Coronary artery (tissue), 2 donors: ENCODE measurements at places on chromosomes 7 and 10.

DNA sequence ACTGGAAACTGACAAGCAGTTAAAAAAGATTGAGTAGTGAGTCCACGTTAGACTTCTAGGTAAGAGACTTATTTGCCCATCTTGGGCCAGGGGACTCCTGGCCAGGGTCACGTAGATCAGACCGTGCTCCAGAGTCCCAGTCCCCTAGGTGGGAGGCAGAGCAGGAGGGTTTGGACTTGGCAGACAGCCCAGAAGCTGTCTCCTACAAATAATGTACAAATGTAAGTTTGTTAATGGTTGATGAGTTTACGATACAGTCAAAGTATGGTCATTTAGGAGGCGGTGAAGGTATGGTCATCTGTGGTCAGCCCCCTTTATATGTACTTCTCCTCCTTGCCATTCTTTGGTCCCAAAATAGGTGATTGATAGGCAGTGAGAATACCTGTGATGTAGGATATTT is 28.2 kb downstream of the INPP5F start:
- DNase-seq = no peak

- DNase-seq = peak; percentile 43
These were observed 89.0 kb upstream of the PPP2R2D start for GRCh38 chr10:131811630-131812403.

- DNase-seq = no peak
These were observed 935 bp upstream of the ZNF736 start for GRCh38 chr7:64312826-64313225.

DNA sequence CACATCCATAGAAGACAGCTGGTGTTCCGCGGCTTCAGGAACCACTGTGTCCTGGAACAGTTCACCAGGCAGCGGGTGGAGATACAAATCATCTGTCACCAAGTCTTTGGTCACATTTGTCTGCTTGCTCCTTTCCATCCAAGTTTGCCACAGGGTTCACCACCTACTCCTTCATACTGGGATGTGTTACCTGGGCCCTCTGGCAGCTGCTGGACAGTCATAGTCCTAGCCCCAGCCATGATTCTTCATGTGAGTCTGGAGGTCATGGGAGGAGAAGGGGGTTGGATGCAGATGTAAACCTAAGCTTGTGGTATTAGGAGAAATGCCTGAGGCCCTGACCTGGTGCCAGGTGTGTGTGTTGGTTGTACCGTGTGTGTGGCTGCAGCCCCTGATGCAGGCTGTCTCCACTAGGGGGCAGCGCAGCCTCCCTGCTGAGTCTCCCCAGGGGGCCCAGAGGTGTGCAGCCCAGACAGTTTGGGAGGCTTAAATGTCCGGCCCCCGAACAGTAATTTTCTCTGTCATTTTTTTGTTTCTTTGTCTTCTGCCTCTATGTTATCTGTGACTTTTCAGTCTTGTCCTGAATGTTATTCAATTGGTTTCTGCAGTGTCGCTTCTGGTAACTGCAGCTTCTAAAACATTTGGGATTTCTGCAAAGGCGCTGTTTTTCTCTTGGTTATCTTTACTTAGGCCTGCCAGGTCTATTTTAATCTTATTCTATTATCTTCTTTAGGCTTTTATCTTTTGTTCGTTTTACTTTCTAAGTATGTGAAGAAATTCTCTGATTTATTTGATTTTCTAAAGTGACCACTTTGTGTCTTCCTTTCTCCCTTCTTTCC is 14.8 kb downstream of the NPS start:
- DNase-seq = no peak

DNA sequence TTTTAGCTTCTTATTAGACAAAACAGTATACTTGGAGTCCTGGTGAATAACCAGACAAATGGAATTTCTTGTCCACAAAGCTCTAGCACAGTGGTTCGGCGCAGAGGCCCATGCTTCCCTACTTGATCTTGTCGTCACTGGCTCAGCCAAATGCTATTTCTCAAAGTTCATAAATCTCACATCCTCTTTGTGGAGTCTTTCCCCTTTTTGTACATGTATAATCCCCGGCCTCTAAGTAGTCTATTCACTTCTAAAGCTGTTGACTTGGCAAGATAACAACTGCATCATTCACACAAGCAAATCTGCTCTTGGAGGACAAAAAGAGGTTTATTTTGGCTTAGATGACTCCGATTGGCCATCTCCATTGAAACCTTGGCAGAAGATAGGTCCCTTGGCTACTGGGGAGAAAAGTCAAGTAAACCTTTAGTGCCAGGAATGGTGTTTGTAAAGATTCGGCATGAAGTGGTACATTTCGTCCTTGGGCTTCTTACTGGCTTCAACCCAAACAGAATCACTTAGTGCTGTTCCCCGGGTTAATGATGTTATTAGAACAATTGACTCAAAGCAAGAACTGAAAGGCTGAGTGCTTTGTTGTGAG is 5.1 kb upstream of the AKR1E2 start:
- DNase-seq = peak; percentile 67

DNA sequence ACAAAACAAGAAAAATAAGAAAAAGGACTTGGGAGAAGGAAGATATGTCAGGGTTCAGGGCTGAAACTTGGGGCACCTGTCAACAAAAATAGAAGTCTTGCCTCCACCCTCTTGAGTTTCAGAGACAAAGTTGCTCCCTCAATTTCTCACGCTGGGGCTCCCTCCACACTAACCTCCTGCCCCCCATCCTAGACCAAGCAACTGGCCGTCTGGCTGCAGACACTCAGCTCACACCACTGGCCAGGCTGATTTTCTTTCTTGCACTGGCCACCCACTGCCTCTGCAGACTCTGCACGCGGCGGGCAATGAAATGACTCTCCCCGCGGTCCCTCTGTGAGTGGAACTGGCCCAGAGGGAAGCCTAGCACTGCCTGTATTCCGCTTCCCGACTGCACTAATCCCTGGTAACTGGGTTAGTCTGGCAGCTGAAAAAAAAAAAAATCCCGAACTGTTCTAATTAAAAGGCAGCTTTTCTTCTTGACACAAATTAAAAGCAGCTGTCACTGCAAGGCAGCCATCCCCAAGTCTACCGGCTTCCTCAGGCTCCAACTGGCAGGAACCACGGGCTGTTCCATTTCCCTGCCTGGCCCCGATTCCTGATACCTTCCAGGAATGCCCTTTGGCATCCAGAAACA is 83.5 kb downstream of the SPDYE5 start:
- no peak for DNase-seq

- no peak for DNase-seq
These were observed 49.1 kb downstream of the FEZF1 start for GRCh38 chr7:122255454-122255853.

DNA sequence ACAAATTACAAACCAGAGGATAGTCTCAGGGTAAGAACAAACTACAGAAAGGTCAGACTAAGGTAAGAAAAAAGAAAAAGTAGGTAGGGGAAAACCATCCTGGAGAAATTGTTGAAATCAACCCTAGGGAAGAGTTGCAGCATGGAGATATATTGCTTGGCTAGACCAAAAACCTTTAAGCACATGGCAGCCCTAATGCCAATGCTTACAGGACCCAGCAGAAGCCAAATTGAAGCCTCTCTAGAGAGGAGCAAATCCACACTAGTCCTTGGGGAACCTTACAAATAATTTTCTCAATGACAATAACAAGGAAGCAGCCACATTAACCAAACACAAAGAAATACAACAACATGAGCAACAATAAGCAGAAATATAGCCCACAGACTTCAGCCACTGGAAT is 81.9 kb downstream of the CNOT4 start:
- no peak for DNase-seq

- no peak for DNase-seq
These were observed 111.3 kb upstream of the DNAJB12 start for GRCh38 chr10:72466018-72466417.

DNA sequence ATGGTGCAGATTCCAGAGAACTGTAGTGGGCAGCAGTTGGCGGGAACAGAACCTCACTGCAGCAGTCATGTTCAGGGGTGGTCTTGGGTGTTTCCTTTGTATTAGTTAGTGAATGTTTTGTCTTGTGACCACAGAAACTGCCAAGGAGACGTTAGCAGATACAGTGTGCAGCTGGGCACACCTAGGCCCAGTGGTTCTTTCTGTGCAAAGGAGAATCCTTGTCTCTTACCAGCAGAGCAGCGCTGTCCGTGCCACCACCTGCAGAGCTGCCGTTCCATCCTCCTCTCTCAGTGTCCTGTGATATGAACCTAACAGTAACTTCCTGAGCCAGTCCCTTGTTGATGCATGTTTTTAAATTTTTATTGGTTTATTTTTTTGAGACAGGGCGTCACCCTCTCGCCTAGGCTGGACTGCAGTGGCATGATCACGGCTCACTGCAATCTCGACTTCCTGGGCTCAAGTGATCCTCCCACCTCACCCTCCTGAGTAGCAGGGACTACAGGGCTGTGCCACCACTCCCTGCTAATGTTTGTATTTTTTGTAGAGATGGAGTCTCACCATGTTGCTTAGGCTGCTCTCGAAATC is 60.6 kb downstream of the WDR37 start:
- DNase-seq = peak; percentile 49

DNA sequence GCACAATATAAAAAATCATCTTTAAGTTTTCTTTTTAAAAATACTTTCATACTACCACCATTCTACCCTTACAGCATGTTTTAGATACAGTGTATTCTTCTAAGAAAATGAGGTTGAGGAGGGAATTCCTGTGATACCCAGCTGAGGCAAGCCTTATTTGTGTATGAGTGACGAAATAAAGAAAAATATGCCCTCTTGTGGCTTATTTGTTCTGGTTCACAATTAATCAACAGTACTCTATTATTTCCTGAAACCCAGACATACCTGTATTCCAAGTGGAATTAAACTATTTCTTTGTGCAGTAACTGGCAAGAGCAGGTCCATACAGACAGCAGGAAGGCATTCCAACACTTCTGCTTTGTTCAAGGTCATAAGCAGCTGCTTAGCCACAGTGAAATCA is 4.5 kb upstream of the SEMA3D start:
- no peak for DNase-seq

- no peak for DNase-seq
These were observed 171.3 kb downstream of the HECW1 start for GRCh38 chr7:43283706-43284105.

DNA sequence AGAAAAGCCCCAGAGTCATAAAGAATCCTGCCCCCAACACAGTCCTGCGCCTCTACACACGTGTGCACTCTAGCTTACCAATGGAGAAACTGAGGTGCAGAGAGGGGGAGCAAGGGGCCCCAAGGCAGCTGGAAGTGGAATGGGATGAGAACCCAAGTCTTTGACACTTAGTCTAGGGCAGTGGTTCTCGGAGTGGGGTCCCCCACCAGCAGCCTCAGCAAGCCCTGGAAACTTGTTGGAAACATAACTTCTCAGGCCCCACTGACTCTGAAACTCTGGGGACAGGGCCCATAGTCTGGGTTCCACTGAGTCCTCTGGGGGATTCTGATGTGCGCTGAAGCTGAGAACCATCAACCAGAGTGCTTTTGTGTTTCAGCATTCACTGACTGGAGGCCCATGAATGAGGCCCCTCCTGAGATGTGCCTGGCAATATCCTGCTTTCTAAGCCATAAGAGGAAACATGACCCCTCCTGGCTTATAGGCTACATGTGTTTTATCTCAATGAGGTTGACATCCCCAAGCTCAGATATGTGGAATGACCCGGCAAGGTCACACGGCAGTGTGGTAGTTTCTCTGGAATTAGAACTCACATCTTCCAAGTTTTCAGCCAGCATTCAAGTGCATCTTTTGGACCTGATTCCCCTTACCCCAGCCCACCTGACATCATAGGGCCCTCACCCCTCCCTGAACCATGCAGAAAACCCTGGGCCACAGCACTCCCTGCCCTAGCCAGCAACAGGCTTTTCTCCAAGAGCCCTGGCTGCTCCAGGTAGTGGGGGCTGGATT is 147.3 kb upstream of the PCBD1 start:
- DNase-seq = no peak
